Lower lobe of right lung (tissue), 2 donors: ENCODE measurements at places on chromosomes 2 and 18. TPM values are rescaled to one million over a fixed set of nuclear protein-coding genes. Genes with fewer than 3 reads are reported as not detected.
A peak's percentile ranks its signal among the peaks of the same experiment; 100 is the strongest.

DNA sequence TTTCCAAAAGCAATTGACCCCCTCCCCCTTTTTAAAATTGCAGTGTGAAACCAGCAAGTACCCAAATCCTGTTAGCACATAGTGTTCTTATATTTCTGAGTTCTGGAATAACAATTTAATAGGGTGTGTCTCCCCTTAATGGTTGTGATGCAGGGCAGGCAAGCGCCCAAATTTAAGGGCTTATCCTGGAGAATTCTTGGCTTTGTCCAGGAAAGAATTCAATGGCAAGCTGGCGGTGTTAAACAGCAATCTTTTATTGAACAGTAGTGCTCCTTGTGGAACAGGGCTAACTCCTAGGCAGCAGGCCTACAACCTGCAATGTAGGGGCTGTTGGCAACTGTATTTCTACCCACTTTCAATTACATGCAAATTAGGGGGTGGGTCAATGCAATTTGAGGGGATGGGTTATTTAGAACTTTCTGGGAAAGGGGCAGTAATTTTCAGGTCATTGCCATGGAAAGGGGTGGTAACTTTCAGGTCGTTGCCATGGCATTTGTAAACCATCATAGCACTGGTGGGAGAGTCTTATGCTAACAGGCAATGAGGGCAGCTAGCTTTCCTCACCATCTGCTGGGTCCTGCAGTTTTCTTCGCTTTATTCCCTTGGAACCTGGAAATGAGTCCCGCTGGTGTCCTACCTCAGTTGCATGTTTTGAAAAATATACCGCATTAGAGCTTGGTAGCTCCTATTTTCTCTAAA, 149.0 kb upstream of the KCTD1 start:
- no peak for DNase-seq

- no peak for DNase-seq
Observed at GRCh38 chr2:195659114-195659513, 2.1 kb downstream of the SLC39A10 start.

The CDKL4 gene
- 1.7 TPM for total RNA-seq

- DNase-seq, result peak; percentile 77
Observed at GRCh38 chr18:45920367-45920766, 46.8 kb downstream of the EPG5 start.

The FAM228A gene
- 0.89 TPM for total RNA-seq

The SERPINE2 gene
- 5.6 TPM for total RNA-seq

The TMEFF2 gene
- not detected for total RNA-seq

DNA sequence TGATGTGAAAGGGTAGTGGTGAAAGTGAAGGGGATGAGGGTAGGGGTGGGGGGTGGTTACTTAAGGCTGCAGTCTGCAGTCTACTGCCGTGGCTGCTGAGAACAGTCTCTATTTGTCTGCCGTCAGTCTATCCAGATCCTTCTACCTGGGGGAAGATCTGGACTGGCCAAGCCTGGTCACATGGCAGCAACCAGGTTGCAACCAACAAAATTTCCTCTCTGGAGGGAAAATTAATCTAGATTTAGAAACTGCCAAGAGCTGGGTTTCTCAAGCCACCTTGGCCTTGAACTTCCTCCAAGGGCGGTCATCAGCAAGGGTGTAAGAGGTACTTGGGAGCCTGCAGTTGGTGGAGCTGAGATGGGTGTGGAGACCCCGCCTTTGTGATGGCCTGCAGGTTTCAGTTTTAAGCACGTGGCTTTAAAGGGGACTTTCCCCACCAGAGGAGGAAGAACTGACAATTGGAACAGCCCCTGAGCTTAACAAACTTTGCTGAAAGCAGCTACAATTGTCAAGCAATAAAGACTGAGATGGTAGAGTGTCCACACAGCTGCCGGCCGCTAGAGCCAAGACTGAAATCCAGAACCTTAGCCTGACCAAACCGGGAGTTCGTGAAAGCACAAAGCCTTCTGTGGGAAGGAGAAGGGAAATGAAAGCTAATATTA, 31.4 kb upstream of the KCMF1 start:
- no peak for DNase-seq

DNA sequence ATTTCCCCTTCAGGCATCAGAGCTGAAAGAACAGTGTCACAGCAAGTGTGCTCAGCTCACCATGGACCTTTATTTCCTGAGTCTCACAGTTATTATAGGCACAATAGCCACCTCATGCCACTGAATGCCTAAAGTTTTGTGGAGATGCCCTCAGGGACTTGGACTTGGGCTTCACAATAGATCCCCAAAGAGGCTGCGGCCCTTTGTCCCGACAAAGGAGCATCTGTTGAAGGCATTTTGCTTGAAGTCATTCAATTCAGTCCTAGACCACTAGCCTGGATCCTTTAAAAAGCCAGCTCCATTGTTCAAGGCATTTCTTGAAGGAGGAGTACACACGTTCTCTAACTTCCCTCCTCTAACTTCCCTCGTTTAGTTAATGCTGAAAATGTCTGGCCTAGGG, 125.4 kb downstream of the DCC start:
- no peak for DNase-seq

DNA sequence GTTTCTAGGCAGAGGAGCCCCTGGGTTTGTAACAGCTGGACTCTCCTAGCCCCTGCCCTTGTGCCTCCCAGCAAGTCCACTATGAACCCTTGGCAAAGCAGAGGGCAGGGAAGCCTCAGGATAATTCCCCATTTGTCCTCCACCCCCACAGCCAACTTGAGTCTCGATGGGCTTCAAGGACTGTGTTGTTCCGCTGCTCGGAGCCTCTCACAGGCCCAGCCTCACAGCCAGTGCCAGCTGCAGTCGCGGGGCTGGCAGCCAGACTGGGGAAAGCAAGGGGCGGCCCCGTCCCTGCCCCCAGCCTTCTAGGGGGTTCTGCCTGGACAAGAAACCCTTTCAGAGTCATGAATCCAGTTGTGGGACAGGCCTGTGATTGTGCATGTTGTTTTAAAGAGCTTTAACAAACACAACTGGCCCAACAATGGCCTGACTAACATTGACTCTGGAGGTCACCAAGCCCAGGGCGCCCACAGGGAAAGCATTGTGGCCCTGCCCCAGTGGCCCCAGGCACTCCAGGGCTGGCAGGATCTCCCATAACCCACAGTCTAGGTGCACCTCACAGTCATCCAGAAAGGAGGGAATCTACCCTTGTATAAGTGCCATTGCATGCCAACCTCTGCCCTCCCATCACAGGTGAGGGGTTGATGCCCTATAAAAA, 71.8 kb upstream of the DAPL1 start:
- DNase-seq, result no peak

DNA sequence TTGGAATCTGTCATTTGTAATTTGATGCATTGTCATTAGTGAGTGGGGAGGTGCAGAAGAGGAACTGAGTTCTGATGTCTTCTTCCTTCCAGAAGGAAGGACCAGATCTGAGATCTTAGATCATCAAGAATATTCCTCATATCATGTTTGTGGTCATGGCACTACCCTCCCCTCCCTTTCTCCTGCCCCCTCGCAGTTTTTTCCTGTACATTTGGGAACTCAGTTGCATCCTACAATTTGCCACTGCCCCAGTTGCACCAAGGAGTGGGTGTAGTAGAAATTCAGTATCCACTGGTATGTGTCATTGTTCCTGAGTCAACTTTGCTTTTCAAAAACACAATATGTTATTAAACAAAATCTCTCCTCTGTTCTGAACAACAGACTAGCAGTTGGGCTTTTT, 26.6 kb upstream of the ACVR1 start:
- DNase-seq, result no peak

- DNase-seq, result no peak
Observed at GRCh38 chr2:161839926-161840325, 215.7 kb downstream of the SLC4A10 start.

- DNase-seq, result no peak
Observed at GRCh38 chr18:74380916-74381315, 65.3 kb downstream of the C18orf63 start.

DNA sequence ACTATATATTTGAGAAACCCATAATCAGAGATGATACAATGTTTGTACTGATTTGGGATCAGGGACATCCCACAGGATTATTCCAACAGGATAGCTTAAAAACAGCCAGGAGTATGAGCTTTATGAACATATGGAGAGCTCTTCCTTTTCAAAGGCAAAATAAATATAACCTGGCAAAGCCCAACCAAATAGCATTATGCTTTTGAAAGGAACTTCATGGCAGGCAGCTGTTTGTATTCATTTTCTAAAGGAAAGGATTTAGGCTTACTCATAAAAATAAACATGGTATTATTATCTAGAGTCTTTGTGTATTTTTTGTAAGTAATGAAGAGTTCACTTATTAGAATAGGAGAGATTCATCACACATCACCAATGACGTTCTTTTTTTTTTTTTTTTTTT, 44.4 kb downstream of the CCDC195 start:
- no peak for DNase-seq

DNA sequence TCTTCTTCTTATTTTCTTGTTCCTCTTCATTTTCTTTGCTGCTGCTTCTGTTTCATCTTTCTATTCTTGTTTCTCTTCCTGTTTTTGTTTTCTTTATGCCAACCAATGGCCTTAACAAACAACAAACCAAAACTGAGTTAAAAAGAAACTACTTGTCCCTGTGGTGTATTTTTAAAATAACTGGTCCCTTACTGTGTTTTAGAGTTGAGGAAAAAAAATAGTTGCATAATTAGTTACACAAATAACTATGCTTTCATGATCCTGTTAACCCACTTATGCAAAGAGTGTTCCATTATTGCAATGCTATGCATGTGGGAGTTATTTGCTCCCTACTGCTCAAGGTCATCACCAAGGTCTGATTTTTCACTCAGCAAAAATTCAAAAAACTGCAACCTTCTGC, 39.5 kb upstream of the IMP4 start:
- no peak for DNase-seq

GRCh38 chr2:71610671-71611070, 157.3 kb downstream of the DYSF start:
- DNase-seq, result peak; percentile 24

GRCh38 chr2:100104718-100105677, 37.4 kb downstream of the AFF3 start:
- no peak for DNase-seq

The DSG1 gene
- total RNA-seq, result not detected

DNA sequence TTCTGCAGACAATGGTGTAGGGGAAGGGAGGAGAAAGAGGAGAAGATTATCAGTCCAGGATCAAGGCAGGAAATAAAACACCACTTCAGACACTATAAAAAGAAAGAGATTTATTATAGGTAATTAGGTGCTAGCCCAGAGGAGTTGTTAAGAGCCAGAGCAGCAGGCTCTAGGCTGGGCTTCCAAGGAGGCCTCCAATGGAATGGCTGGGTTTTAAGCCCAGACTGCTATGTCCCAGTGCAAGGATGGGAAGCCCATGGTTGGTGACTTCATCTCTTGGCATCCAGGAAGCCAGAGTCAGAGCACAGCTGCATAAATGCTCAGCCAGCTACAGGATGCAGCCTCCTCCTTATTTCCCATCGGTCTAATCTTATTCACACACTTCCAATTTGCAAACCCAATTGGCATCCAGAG, 95.6 kb downstream of the LAMA3 start:
- no peak for DNase-seq

- DNase-seq, result no peak
Observed at GRCh38 chr2:67652679-67653078, 255.5 kb downstream of the ETAA1 start.

The MRO gene
- total RNA-seq, result 0.44 TPM

GRCh38 chr2:1651121-1652033, 92.9 kb downstream of the PXDN start:
- DNase-seq, result no peak

DNA sequence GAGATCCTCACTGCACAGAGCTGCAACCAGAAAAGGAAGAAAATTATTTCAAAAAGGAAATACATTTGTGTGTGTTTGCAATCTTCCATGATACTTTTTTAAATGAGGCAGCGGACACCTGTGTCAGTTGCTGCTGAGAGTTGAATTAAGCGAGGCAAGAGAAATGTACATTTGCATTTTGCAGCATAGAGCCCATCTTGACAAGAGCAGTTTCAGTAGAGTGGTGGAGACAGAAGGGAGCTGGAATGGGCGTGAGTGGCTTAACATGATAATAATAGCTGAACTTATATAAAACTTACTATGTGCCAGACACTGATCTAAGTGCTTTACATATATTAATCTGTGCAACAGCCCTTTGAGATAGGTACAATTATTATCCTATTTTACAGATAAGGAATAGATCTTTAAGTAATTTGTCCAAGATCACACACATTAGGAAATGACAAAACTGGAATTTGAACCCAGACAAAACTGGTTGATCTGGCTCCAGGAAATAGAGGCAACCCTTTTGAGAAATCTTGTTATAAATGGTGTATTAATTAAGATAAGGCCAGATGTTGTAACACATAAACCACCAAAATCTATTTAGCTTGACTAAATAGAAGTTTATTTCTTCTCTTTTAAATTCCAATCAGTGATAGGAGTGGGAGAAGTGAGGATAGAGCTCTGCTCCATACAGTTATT, 68.7 kb downstream of the SDC1 start:
- DNase-seq, result no peak

The POTEJ gene
- total RNA-seq, result not detected

The UGT1A3 gene
- total RNA-seq, result not detected

DNA sequence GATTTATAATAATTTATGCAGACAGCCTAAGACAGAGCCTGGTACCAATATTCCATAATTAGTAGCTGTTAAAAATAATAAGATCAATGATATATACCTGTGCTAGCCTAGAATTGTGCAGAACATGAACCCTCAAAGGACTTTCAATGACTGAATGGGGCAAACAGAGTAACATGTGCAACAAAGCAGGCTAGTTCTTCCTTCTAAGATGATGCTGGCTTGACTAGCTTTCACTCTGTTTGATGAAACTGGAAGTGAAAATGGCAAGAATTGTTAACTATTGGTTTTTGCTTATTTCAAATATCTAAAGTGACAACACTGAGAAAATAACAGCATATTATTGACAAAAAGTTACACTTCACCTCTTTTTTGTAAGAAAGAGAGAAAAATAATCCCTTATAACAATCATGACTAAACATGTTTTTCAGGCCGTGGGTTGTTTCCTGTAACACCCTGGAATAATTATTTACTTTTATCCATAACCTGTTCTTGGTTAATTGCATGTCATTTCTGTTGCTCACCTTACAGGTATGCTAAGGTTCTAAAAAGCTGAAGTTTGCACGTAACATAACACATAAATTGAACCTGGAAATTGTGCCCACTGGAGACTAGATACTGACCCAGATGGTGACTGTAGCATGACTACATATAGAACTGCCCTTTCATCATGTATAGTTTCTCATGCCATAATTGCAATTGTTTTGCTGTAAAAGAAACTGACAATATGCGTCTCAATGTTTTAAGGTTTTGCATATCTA, 108.7 kb downstream of the C18orf54 start:
- no peak for DNase-seq

The MC2R gene
- not detected for total RNA-seq

The CCDC142 gene
- total RNA-seq, result 20.2 TPM
